HepG2 (cell line): ENCODE measurements at places on chromosomes 2 and 18.

DNA sequence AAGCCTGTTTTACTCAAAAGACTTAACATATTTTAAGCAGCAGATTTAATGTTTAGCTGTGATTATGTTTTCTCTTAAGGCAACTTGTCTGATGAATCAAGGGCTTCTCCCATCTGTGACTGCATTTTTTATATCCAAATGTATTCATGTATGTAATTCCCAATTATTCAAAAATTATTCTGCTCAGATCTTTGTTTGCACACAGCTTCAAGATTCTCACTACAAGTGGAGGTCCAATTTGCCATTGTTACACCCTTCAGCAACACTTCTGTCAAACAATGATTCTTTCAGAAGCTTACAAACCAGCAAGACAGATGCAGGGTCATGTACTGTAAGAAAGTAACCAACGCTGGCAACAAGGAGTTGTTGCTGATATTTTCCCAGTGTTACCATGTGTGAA is 5.9 kb upstream of the LRPPRC start:
- DNase-seq, result no peak

- DNase-seq, result no peak
These were observed 57.0 kb downstream of the CIB4 start for GRCh38 chr2:26584191-26584590.

DNA sequence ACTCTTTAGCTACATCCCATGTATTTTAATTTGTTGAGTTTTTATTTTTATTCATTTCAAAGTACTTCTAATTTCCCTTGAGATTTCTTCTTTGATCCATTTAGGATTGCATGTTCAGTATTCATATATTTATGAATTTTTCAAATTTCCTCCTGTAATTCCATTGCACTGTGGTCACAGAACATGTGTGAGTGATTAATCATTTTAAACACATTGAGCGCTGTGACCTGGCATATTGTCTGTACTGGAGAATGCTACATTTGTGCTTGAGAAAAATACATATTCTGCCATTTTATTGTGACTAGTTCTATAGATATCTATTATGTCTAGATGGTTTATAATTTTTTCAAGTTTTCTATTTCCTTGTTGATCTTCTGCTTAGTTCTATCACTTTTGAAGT is 353.7 kb downstream of the RAD51AP2 start:
- DNase-seq, result no peak

DNA sequence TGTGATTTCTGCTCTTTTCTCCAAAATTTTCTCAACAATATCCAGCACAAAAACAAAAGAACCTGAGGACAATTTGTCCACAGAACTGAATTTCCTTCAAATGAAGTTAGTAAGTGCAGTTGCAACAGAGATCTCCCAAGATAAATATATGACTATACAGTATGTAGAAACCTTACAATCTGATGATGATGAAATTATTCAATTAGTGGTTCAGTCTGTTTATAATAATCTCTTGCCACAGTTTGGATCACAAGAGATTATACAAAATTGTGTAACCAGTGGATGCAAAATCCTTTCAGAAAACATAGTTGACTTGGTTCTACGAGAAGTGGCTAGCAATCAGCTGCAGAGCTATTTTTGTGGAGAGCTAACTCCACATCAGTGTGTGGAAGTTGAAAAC is 68.7 kb downstream of the FSIP2 start:
- no peak for DNase-seq

DNA sequence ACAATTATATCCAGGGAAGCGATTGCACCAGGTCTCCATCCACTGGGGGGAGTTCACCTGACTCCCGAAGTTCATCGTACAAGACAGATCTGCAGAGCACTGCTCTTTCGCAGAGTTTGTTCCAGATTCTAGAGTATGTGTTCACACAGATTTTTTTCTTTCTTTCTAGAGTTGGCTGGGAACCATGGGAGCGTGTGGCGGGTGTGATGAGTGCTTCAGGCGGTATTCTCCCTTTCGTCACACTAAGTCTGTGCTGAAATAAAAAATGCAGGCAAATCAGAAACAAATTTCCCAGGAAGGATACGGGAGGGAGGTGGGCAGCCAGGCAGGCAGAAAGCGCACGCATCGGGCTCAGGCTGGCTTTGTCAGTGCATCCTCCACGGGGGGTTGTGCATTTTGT is 129.8 kb upstream of the SOX11 start:
- DNase-seq, result no peak

DNA sequence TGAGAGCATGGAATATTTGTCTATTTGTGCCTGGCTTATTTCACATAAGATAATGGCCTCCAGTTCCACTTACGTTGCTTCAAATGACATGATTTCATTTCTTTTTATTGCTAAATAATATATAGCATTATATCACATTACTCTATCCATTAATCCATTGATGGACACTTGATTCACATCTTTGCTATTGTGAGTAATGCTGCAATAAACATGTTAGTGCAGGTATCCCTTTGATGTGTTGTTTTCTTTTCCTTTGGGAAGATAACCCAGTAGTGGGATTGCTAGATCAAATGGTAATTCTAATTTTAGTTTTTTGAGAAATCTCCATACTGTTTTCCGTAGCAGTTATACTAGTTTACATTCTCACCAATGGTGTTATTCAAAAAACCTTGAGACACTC is 1343.3 kb upstream of the TMEFF2 start:
- no peak for DNase-seq

- DNase-seq, result no peak
These were observed 4.6 kb upstream of the ACAA2 start for GRCh38 chr18:49817947-49818346.

DNA sequence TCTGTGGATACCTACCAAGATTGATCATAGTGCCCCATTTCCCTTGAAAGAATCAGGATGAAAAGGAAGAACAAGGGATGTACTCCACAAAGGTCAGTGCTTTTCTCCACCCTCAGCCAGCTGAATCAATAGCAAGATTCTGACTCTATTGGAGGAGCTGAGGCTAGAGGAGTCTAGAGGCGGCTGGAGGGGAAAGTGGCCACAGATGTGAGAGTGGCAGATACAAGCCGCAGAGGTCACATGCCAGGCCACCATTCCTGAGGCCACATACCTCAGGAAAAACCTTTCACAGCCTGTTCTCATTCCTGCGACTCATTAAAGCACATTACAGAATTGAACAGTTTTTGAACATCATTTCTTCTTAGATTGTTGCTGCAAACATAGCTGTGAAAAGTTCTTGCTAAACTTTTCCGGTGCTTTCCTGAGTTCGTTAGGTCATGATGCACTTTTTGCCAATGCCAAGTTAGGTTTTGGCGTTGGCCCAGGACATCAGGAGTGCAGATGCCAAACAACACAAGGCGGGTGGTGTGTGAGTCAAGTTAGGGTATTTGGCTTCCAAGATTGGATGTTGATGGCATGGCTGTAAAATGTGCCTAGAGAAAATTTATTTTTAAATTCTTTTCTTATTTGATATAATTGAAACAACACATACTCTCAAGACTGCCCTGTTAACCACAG is 160.7 kb upstream of the SP5 start:
- no peak for DNase-seq

GRCh38 chr2:122451040-122451439 is 695.6 kb downstream of the TSN start:
- DNase-seq, result peak; percentile 47

DNA sequence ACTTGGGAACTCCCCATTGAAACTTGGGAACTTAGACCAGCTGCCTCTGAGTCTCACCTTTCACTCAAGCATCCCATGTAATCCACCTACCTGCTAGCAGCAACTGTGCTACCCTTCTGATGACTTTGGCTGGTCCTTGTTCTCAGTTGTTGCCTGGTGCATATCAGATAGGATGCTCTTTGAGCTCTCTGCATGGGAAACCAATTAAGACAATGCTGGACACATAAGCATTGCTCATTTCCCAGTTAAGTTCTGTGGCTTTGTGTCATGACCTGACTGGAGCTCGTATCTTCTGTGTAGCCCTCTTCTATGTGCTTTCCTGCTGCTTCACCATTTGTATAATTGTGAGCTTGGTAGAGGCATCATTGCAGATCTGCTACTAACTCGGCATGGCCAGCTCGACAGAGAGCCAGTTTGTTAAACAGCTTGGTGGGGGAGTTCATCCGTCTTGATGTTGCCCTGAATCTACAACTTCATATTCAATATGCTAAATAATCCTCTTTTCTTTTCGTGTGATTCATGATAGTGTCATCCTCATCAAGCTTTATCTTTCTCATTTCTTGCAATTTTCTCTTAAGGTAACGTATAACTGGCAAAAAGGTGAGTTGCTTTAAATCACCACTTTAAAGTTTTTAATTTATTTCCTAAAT is 447.5 kb upstream of the SLC14A2 start:
- DNase-seq, result no peak

GRCh38 chr2:42764096-42764495 is at the start of gene OXER1:
Gene OXER1 (minus strand): TSS chr2:42764135. CDS start chr2:42764062, 73 bp downstream.
- no peak for DNase-seq

DNA sequence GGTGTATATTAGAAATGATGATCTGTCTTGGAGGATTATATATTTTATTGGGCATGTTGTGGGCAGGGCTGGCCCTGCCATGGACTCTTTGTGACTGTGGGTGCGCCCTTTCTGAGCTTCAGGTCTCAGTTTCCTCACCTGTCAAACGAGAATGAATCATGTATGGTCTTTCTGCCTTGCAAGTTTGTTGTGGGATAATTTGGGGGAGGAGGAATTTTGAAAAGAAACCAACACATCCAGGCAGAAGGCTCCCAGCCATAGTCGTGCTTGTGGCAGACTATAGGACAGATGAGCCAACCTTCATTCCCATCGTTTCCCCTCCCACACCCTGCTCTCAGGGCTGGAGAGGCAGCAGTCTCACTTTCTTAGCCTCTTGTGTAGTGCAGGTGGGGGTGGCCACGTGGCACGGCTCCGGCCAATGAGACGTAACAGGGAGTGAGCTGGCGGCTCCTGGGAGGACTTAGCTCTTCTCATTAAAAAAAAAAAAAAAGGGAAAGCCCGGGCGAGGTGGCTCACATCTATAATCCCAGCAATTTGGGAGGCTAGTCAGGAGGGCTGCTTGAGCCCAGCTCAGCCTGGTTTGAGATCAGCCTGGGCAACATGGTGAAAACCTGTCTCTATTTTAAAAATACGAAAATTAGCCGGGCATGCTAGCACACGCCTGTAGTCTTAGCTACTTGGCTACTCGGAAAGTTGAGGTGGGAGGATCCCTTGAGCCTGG is 63.1 kb downstream of the RHOB start:
- DNase-seq, result peak; percentile 76

DNA sequence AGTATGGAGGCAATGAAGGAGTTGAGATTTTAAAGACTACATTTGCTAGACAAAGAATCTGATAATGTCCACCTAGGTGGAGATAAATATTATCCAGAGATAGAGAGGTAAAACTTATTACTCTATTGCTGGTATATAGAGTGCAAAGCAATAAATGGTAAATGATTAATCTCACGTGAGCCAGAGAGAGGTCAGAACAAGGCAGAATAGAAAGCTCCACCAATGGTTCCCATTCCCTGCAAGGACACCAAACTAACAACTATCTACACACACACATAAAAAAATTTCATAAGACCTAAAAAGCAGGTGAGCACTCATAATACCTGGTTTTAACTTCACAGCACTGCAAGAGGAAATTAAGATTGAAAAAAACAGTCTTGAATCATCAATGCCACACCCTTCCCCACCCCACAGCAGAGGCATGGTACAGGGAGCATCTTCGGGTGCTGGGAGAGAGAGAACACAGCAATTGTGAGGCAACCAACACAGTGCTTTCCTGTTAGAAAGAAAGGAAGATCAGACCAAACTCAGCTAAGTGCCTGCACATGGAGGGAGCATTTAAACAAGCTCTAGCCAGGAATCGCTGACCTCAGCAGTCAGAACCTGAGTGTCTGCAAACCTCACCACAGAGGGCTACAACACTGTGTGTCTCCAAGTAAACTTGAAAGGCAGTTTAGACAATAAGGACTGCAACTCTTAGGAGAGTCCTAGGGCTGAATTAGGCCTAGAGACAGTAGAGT is 1432.6 kb upstream of the TMEFF2 start:
- DNase-seq, result no peak

- no peak for DNase-seq
These were observed 26.9 kb upstream of the YWHAQ start for GRCh38 chr2:9657731-9658130.

- DNase-seq, result no peak
These were observed 786.3 kb upstream of the FSHR start for GRCh38 chr2:49940626-49941025.

DNA sequence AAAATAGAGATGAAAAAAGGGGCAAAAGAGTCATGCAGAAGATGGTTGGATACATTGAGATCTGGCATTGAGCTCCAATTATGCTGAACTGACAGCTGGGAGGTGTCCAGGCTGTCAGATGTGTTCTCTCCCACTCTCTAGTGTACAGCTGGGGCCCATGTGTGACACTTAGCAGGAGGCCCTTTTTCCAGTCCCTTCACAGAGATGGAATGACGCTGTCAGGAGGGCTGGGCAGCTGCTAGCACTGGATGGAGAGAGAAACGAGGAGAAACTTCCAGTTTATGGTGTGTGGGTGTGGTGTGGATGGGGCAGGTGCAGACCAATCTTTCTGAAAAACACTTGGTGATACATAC is 437.7 kb upstream of the HS6ST1 start:
- DNase-seq, result no peak
